Putamen (tissue), 1 donor: ENCODE measurements at places on chromosomes 1 and 21.

GRCh38 chr1:112046630-112047029 is 57.2 kb upstream of the KCND3 start:
- no peak for DNase-seq

GRCh38 chr1:6700853-6701436 is 671 bp downstream of the DNAJC11 start:
- no peak for DNase-seq

GRCh38 chr1:17289721-17290120 is 18.3 kb upstream of the PADI4 start:
- no peak for DNase-seq

GRCh38 chr1:185681034-185681633 is 53.1 kb upstream of the HMCN1 start:
- DNase-seq = no peak
